ENCODE measurements at places on chromosomes 1 and 21.

DNA sequence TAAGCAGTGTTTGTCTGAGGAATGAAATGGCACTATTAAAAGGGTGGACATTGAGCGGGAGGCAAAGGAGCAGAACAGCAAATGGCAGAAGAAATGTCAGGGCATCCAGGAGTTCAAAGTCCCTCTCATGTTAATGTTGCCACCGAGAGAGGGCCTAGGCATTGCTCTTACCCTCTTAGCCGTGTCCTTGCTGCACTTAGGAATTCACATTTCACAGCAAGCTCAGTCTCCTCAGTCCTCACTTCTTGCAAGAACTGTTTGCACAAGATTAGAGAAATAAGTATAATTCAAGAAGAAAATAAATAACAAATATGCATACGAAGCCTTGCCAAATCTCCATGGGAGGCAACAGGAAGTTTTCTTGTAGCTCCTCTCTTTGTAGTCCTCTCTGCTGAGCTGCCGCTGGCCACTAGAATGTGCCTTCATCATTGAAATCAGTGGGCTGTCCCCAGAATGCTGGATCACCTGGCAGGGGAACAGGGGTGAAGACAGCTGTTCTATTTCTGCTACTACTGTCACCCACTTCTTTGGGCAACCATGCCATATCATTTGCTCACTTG, 205.8 kb downstream of the ZNF326 start:
- no peak for DNase-seq

GRCh38 chr1:12604114-12604874, 13.7 kb downstream of the DHRS3 start:
- DNase-seq: no peak

- DNase-seq: no peak
Observed at GRCh38 chr21:28793043-28793442, 199.6 kb downstream of the LTN1 start.

- DNase-seq: no peak
Observed at GRCh38 chr1:8516793-8517556, 199.1 kb downstream of the SLC45A1 start.

DNA sequence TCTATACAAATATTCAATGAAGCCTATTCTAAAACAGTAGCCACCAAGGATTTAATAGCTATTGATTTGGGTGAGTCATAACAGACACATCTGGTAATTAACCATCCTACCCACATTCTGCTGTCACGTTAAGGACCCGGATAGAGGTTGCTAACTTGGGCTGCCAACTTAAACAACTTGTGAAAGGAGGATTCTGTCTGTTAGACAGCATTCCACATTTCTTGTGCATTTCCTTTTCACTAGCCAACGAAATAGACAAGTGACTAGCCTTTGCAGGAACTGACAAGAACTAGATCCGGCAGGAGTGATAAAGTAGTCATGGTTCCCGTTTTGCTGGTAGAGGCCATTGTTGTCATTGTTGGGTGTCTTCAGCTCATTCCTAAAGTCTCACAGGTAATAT, 9.5 kb downstream of the DSCAM start:
- no peak for DNase-seq

- DNase-seq: no peak
Observed at GRCh38 chr1:152026895-152027294, 9.9 kb downstream of the S100A11 start.
